Activated CD8-positive, alpha-beta memory T cell treated with anti-CD3 and anti-CD28 coated beads for 4 hours (primary cell): ENCODE measurements at places on chromosomes 2 and 18.
A peak's percentile ranks its signal among the peaks of the same experiment; 100 is the strongest.

DNA sequence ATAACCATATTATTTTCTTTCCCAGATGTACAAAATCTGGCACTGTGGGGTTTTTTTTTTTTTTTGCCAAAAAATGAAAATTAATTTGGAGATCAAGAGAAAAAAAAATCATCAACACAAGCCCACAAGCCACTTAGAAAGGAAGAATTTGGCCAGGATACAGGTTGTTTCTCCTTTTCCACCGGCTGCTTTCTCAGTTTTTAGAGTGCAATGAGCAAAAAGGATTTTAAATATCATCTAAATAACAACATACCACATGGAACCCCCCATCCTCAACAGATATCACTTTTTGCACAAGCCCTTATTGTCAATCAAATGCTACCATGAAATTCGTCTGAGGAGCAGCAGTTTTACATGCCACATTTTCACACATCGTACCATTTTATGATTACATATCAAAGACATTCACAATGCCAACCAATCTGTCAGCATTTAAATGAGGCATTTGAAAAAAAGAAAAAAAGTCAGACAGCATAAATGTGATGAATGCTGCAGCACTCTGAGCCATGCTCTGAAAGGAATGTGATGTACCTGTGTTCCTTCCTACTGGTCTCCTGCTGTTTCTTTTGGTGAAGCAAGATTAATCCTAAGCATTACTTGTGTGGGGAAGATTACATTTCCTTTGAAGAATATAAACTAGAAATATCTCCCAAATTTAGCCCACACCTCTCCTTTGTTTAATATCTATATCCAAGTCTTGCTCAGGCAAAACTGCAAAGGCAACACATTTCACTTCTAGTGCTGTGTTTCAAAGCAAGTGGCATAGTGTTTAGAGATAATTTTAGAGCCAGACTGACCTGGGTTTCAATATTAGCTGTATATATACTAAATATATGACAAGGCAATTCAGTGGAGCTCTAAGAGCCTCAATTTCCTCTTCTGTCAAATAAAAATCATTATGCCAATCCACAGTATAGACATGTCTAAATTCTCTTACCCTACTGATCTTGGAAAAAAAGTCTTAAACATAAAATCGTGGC, 391.3 kb downstream of the CMPK2 start:
- DNase-seq: no peak

GRCh38 chr18:51009072-51009471, 20.9 kb upstream of the SMAD4 start:
- DNase-seq: no peak

GRCh38 chr2:236180831-236181453, 12.8 kb upstream of the GBX2 start:
- no peak for DNase-seq

DNA sequence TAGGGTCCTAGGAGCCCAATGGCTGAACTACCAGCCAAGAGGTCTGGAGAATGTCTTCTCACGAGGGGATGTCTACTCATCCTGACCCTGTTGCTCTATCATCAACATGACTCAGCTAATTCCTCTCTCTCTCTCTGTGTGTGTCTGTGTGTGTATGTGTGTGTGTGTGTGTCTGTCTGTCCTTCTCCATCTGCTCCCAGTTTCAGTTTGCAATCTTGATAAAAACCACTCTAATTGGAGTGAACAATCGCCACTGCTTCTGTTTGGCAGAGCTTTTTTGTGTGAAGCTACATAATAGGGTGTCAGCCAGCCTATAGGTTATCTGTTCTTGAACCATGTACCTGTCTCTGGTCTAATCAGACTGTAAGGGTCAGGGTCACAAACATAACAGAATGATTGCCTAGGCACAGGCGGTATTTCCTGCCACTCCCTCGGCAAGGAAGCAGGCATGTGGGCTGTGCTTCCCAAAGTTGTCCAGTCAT, 219.8 kb downstream of the SH3BP4 start:
- DNase-seq: no peak

DNA sequence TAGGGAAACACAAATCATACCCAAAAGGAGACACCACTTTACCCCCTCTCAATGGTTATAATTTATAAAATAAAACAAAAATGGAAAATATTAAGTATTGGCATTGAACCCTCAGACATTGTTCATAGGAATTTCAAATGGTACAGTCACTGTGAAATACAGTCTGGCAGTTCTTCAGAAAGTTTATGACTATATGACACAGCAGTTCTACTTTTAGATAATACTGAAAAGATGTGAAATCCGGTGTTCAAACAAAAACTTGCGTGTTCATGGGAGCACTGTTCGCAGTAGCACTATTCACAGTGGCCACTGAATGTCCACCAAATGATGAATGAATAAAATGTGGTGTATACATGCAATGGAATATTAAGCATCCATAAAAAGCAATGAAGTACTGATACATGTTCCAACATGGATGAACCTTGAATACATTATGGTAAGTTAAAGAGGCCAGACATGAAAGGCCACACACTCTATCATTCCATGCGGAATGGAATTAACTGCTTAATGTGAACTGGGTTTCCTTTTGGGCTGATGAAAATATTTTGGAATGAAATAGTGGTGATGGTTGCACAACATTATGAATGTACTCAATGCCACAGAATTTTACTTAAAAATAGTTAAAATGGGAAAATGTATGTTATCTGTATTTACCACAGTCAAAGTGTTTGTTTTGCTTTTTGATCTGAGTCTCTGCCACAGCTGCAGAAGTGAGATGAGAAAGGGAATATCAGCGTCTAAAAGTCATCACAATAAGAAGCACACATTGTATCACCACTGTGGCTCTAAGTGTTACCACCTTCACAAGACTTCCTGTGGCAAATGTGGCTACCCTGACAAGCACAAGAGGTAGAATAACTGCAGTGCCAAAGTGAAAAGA, 864.6 kb downstream of the SUCLG1 start:
- no peak for DNase-seq

GRCh38 chr2:144937910-144938709, 418.2 kb upstream of the ZEB2 start:
- DNase-seq: no peak

- no peak for DNase-seq
These were observed 217.2 kb upstream of the NXPH2 start for GRCh38 chr2:138997346-138997745.

GRCh38 chr2:197706839-197707207, 1.7 kb downstream of the MARS2 start:
- DNase-seq: no peak

DNA sequence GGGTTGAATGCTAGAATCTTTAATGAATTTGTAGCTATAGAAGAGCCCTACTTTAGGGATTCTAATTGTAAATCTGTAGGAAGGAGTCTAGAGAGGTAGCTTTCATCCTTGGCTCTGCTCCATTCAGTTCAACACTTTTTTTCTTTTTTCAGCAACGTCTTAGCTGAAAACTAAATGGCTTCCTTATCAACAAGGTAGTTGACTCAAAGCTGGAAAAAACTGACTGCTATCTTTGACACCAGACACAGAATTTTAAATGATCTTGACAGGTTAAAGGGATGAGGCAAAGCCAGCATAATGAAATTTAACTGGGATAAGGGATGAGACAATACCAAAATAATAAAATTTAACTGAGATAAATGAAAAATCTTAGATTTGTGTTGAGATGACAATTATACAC, 54.9 kb downstream of the TMEFF2 start:
- no peak for DNase-seq

GRCh38 chr2:42256505-42256904, 87.4 kb downstream of the EML4 start:
- DNase-seq: no peak

- no peak for DNase-seq
These were observed 134.3 kb downstream of the NFATC1 start for GRCh38 chr18:79529991-79530390.

DNA sequence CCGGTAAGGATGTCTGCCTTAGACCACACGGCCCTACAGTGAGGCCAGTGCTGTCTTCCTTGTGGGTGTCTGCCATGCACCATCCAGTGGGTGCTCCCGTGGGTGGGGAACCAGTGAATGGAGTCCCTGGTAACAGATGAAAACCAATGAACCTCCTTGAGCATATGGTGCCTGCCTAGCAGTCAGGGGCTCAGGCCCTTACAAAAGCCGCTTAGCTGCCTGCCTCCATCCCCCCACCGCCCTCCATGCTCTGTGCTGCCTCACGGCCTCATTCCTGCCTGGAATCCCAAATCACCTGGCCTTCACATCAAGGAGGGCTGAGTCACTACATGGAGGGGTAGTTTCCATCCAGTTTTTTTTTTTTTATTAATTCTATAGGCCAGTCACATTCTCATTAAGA, 30.8 kb upstream of the TRIB2 start:
- no peak for DNase-seq

GRCh38 chr2:226611944-226612318, 187.7 kb downstream of the IRS1 start:
- DNase-seq: no peak

GRCh38 chr2:198374375-198375082, 570.1 kb downstream of the PLCL1 start:
- no peak for DNase-seq

- DNase-seq: no peak
These were observed 63.7 kb downstream of the TWIST2 start for GRCh38 chr2:238911376-238912227.

DNA sequence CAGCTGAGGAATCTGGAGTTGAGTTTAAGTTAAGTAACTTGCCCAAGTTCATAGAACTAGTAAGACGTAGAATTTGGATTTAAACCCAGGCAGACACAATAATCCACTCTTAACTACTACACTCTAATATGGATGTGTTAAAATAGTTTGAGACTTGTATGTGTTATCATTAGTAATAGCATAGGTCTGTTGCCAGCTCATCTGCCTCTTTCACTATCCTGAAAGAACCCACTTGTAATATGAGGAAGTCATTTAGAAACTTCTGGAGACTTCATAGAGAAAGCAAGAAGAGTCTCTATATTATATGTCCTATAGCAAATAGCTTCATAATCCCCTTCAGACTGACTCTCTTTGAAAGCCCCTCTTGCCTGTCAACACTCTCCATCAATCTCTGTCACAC, 43.0 kb upstream of the ACADL start:
- DNase-seq: no peak

- DNase-seq: peak; percentile 59
These were observed 6.3 kb downstream of the ANKRD53 start for GRCh38 chr2:70984576-70985282.

DNA sequence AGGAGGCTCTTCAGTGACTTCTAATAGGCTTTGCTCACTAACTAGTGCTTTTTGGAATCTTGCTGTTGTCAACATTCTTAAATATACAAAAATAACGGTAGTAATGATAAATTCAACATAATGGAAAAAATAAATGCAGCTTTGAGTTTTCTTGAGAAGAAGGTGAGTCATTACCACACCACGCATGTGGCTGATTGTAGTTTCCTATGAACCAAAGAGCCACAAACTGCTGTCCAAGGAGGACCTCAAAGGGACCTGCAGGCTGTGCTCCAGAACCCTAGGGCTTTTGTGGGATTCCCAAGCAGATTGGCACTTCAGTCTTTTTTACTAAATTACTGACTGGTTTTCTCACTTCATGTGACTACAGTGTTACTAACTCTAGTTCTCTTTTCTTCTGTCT, 66.7 kb downstream of the TPGS2 start:
- no peak for DNase-seq

DNA sequence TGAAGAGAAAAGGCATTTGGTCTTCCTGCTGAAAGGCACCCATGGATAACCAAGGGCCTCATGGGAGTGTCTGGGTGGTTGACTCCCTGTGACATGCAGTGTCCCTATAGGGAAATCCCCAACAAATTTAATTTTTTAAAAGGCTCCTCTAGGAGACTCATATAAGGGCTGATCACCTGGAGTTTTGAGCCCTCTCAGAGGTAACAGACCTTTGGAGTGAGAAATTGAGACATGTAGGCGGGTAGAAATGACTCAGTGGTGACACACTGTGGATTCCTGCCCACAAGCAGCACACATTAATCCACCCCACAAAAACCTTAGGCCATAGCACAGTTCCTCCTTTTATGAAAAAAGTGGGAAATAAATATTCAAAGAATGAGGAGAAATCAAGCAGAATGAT, 557.0 kb upstream of the CNTNAP5 start:
- no peak for DNase-seq

DNA sequence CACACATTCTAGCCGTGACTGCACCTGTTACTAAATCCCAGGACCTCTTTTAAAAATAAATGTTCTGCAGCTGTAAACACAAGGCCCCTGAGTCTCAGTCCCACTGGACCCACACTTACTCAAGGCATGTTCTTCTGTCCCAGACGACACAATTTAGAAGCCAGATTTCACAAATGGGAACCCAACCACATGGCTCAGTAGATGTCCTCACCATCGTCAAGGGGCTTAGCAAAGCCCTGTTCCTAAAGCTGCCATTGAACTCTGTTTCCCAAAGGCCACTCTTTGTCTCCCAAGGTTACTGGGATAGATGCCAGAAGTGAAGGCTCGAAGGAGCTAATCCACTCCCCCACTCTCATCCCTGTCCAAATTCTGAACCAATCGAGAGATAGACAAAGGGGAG, 301.0 kb downstream of the GALR1 start:
- DNase-seq: no peak

- DNase-seq: no peak
These were observed 47.9 kb downstream of the DOCK10 start for GRCh38 chr2:224994242-224994823.

GRCh38 chr2:226030788-226031646, 631.5 kb downstream of the NYAP2 start:
- DNase-seq: no peak

DNA sequence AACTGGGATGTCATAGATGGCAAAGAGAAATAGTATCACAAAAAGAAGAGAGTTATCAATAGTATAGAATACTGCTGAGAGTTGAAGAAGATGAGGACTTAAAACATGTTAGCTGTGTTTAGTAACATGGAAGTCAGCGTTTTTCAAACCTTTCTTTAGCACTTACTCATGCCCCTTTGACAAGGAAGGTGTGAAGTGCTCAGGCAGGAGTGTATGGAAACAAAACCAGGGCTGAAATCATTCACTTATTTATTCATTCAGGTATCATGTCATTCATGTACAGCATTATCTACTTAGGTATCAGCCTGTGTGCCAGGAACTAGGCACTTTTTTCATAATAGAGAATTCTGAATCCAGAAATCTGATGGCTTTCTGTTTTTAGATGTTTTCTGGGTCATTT, 27.2 kb downstream of the CD28 start:
- DNase-seq: no peak

DNA sequence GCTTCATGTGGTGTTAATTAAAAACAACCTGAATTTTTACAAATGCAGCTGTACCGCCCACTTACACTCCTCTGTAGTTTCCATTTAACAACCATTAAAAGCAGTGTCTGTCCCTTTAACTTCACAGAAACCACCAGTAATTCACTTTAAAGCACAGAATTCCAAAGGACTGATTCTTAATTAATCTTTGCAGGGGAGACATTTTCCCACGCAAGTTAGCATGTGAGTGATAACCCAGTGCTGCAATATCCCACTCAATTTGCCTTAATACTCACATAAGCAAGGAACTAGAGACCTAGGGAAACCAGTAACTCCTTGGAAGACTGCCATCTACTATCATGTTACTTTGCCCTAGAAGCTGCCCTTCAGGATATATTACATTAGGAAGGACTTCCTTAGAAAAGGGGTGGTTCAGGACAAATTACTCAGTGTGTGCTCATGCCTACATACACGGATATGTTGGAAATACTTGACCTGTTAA, 102.3 kb downstream of the OSR1 start:
- DNase-seq: no peak

- DNase-seq: no peak
These were observed 40.3 kb downstream of the MYCN start for GRCh38 chr2:15980605-15981098.
